D721Med (cell line): ENCODE measurements at places on chromosomes 3 and 15.

- no peak for DNase-seq
Measured at GRCh38 chr3:184230603-184231528, 1.5 kb downstream of the VWA5B2 start.

- no peak for DNase-seq
Measured at GRCh38 chr3:137116619-137117018, 158.8 kb downstream of the IL20RB start.

- DNase-seq: no peak
Measured at GRCh38 chr3:81911221-81911620, 149.8 kb upstream of the GBE1 start.

DNA sequence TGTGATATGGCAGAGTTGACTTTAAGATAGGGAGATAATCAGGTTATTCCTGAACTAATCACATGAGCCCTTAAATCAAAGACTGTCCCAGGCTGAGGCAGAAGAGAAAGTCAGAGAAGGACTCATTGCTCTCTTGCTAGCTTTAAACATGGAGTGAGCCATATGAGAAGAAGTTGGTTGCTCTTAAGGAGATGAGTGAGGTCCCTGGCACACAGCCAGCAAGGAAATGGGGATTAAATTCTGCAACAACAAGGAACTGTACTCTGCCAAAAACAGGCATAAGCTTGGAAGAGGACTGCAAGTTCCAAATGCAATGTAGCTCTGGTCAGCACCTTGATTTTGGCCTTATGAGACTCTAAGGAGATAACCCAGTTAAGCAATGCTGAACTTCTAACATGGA is 457.0 kb downstream of the PLOD2 start:
- no peak for DNase-seq

DNA sequence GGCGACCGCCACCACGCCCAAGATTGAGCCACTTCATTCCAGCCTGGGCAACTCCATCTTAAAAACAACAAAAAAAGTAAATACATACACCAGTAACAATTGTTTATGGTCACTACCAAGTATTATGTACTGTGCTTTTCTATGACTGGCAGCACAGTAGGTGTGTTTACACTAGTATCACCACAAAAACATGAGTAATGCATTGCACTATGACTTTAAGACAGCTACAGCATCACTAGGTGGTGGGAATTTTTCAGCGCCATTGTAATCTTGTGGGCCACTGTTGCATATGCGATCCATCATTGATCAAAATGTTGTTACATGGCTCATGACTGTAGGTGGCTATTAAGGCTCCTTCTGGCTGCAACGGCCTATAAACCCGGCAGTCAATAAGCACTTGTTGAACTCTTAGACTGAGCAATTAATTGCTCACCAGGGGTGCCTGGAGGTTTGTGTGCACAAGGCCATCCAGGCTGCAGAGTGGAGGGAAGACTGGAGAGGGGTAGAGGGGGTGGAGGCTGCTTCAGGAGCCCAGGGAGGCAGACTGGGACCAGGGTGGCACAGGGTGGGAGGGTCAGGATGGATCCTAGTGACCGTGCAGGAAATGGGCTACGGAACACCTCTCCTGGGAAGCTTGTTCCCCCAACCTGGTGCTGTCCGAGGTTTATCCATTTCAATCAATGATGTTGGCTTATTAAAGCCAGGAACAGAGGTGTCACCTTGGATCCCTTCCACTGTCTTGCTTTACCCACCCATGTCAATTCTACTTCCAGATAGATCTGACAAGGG is 17.9 kb upstream of the COPG1 start:
- no peak for DNase-seq

DNA sequence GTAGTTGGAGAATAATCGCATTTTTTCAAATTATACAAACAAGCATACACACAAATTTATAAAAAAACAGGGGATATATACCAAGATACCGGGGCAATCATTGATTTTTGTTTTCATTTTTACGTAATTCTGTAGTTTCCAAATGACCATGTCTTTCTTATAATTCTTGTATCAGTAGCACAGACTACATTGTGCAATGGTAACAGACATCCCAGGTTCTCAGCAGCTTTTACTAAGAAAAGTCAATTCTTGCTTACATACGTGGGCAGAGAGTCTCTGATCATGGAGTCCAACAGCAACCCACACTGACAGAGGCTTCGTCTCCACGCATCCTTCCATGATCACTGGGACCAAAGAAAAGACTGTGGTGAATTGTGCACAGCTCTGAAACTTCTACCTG is 441.3 kb downstream of the TBL1XR1 start:
- no peak for DNase-seq

DNA sequence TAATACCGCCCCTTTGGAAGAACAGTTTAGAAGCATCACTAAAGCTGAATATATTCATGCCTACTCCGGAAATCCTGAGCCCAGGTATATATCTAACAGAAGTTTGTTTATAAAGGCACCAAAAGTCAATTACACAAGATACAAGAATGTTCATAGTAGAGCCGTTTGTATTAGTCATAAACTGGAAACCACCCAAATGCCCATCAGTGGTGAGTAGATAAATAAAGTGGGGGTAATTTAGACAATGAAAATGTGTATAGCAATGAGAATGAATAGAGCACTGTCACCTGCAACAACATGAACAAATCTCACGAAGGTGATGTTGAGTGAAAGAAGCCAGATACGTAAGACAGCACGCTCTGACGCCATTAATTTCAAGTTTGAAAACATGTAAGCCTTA is 68.3 kb upstream of the GLCE start:
- DNase-seq: no peak

- DNase-seq: no peak
Measured at GRCh38 chr3:160163229-160163878, 61.9 kb upstream of the C3orf80 start.

- DNase-seq: no peak
Measured at GRCh38 chr3:195154793-195155535, 116.0 kb downstream of the XXYLT1 start.

- no peak for DNase-seq
Measured at GRCh38 chr15:96462768-96463750, 132.6 kb downstream of the NR2F2 start.

GRCh38 chr3:79015854-79016253 is 751.9 kb downstream of the ROBO1 start:
- no peak for DNase-seq

GRCh38 chr3:130838898-130839600 is 54.8 kb upstream of the ATP2C1 start:
- DNase-seq: no peak
